ENCODE measurements at places on chromosomes 5 and 9.

GRCh38 chr9:110912419-110913291 lies 125.6 kb downstream of the LPAR1 start:
- no peak for DNase-seq

- no peak for DNase-seq
Measured at GRCh38 chr9:15372455-15372854, 50.2 kb upstream of the SNAPC3 start.

GRCh38 chr5:172063463-172064235 lies 57.2 kb upstream of the FBXW11 start:
- DNase-seq: no peak

DNA sequence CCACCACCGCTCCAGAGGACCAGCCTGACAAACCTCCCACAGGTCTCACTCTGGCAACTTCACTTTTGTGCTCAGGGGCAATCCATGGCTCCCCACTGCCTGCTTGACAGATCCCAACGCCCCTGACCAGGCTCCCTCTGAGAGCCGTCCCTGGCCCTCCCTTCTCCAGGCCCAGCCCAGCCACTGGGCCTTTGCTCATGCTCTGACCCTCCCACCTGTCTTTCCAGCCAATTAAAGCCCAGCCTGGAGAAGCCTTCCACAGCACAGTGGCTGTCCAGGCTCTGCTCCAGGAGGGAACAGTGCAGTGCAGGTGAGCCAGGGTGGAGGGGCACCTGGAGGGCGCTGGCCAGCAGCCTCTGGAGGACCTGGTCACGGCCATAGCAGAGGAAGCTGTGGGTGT lies 3.3 kb downstream of the ENTPD2 start:
- no peak for DNase-seq

DNA sequence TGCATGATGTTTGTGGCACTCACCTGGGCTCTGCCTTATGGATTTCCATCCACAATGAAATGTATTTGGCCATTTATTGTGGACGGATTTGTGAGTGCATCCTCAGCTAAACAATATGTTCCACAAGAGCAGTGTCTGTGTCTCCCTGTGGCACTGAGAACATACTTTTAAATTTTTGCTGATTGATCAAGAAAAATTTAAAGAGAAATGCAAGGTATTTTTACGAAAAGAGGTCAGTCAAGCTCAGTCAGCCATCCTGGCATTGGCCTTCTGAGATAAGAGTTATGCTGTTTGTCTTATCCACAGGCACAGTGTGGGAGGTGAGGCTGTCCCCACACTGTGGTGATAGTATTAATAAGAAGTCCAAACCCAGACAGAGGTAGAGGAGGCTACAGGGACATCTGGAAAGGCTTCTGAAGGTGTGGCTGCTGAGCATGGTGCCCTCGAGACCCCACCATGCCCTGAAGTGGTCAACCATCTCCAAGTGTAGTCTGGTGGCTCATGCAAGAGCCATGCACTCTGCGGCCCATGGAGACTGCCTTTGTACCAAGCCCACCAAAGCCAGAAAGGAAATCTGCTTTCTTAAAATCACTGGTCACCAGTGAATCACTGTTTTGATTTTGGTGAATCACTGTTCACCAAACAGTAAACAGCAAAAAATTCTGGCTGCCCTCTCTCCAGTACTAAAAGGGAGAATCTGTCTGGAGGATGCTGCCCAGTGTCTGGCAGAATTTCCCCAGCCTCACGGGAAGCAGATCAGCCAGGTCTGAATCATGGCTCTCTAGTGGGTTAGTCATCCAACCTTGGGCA lies 28.8 kb downstream of the SPOCK1 start:
- no peak for DNase-seq

- no peak for DNase-seq
Measured at GRCh38 chr9:69427286-69427685, 102.3 kb downstream of the ENTREP1 start.

DNA sequence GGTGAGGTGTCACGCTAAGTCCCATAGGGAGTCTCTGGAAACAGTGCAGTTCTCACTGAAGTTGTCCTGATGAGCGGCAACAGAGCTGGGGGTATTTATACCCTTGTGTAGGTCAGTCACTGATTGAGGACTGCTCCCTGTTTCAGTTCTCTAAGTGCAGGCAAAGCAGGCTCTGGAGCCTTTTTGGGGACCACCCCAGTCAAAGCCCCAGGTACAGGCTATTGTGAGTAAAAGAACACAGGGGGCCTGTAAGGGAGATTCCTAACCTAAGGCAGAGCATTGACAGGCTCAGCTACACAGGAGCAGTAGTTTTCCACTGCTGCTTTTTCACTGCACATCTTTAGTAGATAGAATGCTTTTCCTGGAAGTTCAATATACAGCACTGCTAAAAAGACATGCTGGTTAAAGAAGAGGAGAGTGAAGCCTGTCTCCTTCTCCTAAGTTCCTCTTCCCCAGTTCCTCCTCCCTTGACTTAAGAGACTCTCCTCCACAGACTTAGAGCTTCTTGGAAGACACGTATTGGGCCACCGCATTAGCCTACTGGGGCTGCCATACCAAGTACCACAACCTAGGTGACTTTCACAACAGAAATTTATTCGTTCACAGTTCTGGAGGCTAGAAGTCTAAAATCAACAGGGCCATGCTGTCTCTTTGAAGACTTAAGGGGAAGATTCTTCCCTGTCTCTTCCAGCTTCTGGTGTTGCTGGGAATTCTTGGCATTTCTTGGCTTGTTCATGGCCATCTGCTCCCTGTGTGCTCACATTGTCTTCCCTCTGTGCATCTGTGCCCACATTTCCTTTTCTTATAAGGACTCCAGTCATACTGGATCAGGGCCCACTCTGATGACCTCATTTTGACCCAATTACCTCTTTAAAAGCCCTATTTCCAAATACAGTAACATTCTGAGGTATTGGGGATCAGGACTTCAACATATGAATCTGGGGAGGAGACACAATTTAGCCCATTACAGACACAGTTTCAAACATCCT lies 221.0 kb downstream of the ESM1 start:
- DNase-seq: no peak

DNA sequence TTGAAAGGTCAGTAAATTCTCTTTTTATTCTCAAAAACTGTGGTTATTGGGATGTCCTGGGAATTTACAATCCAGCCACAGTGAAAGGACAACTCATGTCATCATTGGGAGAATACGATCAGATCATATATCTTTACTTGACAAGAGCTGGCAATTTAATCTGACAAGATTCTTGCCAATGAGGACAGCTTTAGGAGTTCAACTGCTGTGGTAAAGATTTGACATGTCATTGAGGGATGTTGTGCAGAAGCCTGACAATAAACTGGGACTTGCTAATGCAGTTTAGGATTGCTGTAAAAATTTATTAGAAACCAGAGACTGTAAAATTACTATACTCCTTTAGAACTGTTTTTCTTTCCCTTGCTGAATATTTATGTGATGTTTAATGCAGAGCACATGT lies 1131.0 kb downstream of the MAT2B start:
- no peak for DNase-seq

DNA sequence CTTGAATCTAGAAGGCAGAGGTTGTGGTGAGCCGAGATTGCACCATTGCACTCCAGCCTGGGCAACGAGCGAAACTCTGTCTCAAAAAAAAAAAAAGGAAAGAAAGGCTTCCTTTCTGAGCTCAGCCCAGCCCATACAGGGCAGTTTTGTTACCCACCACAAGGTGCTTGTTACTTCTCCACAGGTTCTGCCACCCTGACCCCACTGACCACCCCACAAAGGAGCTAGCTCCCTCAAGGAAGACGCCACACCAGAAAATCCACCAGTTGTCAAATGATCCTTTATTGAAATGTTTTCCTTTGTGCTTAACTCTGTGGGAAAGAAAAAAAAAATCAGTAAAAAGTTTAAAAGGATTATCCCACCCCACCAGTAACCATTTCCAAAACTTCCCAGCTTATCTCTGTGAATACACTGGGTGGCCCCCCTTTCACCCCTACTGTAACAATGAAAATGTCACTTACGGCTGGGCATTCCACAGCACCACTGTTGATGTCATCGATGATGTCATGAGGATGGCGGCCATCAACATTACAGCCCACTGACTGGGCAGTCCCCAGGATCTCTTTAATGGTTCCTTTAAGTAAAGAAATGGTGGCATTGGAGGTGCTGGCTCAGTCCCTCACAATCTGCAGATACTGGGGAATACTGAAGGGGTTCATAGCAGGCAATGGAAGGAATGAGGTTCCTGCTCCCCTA lies 3.6 kb downstream of the RPL12 start:
- DNase-seq: no peak

- no peak for DNase-seq
Measured at GRCh38 chr5:150082889-150083288, 3.5 kb downstream of the CSF1R start.
